Stimulated activated CD8-positive, alpha-beta memory T cell treated with anti-CD3 and anti-CD28 coated beads, Interleukin-7, amount 100 ng/mL, for 4 hours (primary cell): ENCODE measurements at places on chromosomes 12 and 14.

DNA sequence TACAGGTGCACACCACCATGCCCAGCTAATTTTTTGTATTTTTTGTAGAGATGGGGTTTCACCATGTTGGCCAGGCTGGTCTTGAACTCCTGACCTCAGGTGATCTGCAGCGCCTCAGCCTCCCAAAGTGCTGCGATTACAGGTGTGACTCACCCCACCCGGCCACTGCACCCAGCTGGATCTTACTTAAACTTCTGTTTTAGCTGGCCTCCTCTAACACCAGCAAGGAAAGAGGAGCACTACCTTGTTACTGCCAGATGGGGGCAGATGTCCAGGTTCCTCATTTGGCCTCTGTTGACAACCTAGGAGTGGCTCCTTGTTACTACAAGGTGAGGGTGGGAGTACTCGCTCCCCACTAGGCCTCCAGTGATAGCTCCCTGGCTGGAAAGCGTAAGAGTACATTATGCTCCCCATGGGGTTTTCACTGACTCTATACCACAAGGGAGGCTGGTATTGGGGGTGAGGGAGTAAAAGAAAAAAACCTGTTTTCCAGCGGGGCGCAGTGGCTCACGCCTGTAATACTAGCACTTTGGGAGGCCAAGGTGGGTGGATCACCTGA, 13.2 kb upstream of the ARF6 start:
- DNase-seq = no peak

DNA sequence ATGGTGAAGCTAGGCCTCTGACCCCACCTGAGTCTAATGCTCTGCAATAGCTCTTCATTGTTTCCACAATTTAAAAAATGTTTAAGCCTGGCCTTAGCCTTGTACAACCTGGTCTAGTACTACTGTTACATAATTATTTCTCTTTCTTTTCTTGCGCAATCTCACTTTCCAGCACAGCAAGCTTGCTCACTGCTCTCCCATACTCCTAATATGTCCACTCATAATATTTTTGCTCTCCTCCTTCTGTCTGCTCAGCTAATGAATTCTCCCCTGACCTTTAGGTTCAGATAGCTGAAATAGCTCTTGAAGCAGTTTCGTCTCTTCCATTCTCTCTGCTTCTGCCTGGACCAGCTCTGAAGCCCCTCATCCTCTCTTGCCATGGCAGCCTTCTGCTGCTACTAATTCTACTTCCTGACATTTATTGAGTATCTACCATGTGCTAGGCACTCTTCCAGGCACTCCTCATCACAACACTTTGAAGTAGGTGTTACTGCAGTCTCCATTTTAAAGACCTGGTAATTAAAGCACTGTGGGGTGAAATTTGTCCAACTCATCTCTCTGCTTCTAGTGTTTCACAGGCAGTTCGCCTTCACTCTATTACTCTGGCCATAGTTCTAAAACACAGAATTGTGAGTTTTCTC, 2.8 kb upstream of the SLC48A1 start:
- DNase-seq = no peak

- DNase-seq = no peak
Measured at GRCh38 chr12:121711361-121712189, 977 bp upstream of the TMEM120B start.

DNA sequence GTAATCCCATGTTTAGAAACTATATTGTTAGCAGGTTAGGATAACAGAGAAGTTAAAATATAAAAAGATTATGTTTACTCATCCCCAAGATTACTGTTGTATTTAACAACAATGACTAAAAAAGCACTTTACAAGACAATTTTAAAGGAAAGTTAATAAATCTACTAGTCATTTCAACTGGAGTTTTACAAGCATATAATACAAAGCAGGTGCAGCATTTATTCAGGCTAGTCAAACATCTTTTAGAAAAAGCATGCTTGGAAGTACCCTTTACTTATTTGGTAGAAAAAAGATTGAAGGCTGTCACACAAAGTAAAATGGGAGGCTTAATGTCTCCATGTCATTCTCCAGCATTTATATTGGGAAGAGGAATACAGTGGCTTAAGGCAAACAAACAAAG, 80.6 kb downstream of the HEATR5A start:
- no peak for DNase-seq

DNA sequence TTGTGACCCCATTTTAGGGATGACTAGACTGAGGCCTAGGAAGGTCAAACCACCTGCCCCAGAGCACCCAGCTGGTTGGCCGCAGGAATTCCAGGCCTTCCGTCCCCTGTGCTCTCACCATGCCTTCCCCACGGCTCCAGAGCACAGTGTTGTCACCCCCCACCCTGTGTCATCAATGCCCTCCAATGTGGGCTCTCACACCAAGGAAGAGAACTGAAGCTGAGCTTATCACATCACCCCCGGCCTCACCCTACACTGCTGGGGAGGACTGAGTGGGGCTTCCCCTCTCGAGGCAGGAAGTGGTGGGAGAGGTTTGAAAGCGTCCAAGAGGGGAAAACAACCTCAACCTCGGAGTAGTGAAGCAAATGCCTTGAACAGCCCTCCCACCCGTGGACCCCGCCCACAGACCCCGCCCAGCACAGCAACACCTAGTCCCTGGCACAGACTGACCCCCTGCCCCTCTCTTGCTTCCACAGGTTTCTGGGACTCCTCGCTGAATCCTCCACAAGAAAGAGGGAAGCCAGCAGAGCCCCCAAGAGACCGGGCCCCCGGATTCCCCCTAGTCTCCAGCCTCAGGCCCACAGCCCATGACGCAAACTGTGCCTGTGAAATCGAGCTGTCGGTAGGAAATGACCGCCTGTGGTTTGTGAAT, 97.2 kb downstream of the LGMN start:
- DNase-seq = peak; percentile 80

DNA sequence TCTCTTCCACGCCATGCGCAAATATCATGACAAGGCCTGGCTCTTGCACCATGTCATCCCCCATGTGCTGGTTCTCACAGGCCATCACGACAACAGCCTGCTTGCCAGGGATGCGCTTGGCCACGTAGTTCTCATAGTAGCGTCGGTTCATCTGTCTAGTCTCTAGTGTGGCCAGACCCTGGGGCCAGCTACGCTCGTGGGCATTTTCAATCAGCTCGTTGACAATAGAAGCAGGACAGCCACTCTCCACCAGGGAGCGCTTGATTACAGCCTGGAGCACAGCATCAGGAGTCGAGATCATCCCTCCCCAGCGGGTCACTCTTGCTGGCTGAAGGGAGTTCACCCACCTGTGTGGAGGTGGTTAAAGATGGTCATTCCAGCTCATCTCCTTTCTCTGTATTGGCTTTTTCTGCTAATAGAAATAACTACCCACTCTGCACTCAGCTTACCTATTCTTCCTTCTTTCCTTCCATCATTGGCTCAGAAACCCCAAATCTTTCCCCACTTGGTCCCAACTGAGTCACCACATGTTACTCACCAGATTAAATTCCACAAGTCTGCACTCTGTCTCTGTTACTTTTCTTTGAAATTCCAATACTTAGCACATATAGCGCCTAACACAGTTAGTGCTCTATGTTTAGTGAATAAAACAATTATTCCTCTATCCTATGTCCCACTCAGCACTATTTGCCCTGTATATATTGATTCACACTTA, 15.1 kb downstream of the RNF41 start:
- no peak for DNase-seq

GRCh38 chr14:93121030-93121834, 5.5 kb upstream of the ITPK1 start:
- DNase-seq = no peak

DNA sequence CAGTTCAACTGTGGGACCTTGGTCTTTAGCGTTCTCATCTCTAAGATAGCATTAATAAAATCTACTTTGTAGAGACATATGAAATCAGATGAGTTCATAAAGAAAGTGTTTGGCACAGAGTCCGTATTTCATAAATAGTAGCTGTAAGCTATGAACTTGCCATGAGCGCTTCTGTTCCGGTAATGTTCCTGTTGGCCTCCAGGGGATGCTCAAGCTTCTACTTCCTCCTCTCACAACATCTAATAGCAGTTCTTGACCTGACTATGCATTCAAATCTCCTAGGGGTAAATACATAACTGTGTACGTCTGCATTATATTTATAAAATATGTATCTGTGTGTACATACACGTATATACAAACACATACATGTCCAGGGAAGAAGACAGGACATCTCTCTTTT, 288.2 kb upstream of the TMPO start:
- no peak for DNase-seq

GRCh38 chr14:47674148-47674542, 1.3 kb downstream of the MDGA2 start:
- DNase-seq = no peak

GRCh38 chr12:42756841-42757623, 167.5 kb upstream of the PRICKLE1 start:
- no peak for DNase-seq

DNA sequence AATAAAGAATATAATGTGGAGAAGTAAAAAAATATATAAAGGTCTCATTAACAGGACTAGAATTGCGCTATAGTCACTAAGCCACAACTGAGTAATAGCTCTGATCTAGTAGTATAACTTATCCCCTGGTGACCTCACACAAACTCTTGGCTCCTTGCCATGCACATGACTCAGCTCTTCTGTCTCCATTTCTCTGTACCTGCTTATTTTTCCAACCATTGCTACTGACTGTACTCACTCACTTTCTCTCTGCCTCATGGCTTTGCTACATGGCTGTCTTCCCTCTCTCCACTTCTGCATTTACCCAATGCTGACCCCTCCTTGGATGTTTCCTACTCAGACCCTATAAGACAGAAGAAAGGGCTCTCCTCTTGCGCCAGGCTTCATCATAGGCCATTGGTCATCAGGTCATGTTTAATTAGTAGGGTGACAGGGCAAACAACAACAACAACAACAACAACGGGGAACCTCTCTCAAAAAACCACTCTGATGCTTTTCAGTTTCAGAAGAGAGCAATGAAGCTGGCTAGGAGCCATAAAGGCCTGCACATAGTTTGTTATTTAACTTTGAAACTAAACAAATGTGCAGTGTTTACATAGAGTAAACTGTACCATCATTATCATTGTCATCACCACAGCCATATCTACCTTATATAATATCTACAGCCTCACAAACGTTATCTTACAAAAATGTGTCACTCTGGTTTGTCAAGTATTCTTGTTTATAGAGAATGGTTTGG, 25.6 kb upstream of the KRAS start:
- DNase-seq = peak; percentile 50

GRCh38 chr12:116423094-116423493, 136.1 kb upstream of the MAP1LC3B2 start:
- DNase-seq = no peak

- no peak for DNase-seq
Measured at GRCh38 chr14:74754157-74754556, 9.0 kb upstream of the YLPM1 start.

- no peak for DNase-seq
Measured at GRCh38 chr12:52946334-52946733, 2.6 kb upstream of the KRT18 start.

- no peak for DNase-seq
Measured at GRCh38 chr14:34237081-34237480, 225.0 kb downstream of the SPTSSA start.

DNA sequence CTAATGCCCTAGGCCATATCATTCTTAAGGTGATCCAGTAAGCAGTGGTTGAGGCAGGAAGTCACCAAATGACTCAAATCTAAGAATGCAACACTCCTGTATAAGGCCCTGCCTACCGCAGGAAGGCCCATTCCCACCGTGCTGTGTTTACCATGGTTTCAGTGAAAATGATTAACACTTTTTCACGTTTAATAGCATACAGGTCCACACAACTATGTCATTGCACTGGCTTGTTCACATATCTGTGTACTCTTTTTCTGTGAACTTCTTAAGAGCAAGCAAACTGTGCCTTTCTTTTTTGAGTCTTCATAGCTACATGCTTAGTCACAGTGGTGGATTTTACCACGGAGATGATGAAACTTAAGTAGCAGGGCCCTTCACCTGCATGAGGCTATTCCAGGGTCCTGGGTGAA, 214.9 kb downstream of the CNTN1 start:
- DNase-seq = no peak

- no peak for DNase-seq
Measured at GRCh38 chr14:94056579-94057308, 24.3 kb downstream of the DDX24 start.

- DNase-seq = no peak
Measured at GRCh38 chr12:106541201-106541600, 41.6 kb upstream of the RFX4 start.

- no peak for DNase-seq
Measured at GRCh38 chr14:93024493-93024892, 91.2 kb downstream of the ITPK1 start.

DNA sequence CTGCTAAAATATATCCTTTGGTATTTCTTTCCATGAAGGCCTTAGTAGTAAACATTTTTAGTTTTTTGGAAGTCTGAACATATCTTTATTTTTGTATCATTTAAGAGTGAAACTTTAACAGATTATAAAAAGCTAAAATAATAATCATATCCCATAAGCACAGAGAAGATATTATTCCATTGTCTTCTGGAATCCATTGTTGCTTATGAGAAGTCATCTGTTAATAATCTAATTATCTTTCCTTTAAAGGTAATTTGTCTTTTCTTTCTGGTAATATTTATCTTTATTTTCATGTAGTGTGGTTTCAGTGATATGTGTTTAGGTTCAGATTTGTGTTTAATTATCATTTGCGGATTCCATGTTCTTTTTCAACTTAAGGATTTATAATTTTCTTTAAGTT, 261.7 kb downstream of the MSRB3 start:
- no peak for DNase-seq

- DNase-seq = no peak
Measured at GRCh38 chr12:109916045-109916444, 16.0 kb downstream of the TCHP start.

GRCh38 chr12:113347-113746, 46.8 kb downstream of the IQSEC3 start:
- DNase-seq = no peak

DNA sequence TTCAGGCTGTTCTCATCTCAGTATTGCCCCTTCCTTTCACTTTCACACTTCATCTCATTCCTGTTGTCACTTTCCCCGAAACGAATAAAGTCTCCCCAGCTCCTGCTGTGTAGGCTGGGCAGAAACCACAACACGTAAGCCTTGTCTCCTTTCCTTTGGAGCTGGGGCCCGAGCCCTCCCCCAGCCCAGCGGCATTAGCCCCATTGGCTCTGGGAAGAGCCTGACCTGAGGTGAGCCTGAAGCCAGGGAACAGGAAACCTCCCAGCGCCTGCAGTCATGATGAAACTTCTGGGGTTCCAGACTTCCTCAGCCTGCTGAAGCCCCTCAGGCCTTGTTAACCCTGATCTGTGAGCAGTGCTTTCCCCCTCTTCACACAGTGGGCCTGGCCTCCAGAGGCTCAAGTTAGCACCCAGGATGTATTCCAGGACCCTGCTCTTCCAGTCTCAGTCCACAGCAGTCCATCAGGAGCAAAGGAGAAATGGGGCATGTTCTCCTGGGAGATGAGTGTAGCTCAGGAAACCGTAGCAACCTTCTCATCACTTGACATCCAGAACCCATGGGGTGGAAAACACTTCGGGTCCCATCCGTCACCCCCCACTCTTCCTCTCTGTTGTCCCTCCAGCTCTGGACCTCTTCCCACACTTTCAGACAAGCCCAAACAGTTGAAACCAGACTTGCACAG, 21.8 kb downstream of the VASH1 start:
- no peak for DNase-seq

GRCh38 chr14:21043387-21043973, 1.3 kb downstream of the RNASE7 start:
- DNase-seq = no peak
